Ecto neural progenitor cell (in vitro differentiated cells): ENCODE measurements at places on chromosomes 7 and 10.

DNA sequence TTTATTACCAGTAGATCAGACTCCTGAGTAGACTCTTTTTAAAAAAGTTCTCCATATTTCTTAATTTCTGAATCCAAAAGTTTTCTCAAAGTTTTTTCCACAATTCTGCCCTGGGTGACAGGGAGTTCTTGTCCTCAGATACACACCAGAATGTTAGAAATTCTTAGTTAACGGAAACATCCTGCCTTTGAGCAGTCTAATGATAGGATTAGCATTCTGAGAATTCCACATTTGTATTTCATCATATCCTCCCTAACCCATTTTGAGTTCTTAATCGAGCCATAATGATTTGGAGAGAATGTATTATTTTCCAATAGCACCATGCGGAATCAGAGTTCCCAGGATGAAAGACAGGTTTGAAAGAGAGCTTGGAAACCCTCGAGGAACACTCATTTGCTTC is 28.9 kb upstream of the MRPS33 start:
- DNase-seq = no peak

GRCh38 chr10:114053946-114054345 is 10.3 kb downstream of the ADRB1 start:
- no peak for DNase-seq

DNA sequence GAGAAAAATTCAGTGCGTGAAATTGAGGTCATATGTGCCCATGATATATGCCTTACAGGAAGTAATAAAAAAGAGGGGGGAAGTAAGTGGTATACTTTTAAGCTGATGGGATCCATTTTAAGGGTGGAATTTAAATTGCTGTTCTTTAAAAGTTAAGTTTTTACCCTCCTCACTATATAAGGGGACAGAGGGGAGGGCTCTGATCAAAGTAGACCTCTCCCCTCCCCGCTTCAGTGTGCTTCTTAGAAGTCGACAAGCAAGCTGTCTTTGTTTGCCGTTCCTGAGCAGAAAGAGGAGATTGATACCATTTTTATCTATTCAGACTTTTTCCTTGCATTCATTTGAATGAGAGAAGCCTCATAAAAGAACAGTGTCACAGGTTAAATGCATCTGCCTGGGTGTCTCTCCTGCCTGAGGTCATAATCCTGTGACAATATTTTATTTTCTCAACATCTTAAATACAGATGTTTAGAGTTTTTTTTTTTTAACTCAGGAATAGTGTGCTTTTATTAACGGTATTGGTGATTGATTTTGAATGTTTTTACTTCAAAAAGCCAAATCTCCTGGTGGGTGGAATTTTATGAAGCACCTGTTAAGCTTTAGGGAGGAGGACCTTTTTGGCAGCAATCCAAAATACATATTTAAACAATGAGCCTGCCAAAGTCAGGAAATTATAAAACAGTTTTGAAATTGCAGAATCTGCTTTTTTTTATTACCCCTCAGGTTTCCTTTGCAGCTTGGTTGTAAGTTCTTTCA is 141.7 kb downstream of the KAT6B start:
- DNase-seq = no peak

- DNase-seq = peak; percentile 46
Measured at GRCh38 chr10:69285699-69286098, 7.4 kb downstream of the HK1 start.

DNA sequence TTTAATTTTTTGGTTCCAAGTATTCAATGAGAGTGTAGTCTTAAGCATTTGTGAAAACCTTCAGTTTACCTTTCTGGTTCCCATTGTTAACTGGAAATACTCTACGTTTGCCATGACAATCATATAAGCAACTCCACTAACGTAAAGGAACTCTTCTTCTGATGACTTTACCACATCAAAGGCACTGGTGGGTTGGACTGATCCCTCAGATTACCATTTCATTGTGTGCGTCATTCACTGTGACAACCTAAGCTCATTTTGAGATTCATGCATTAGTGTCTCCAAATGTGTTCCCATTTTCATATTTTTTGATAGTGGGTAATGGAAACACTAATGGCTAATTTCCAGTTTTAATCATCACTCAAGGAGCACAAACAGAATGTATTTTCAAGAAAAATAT is 119.9 kb upstream of the COL1A2 start:
- no peak for DNase-seq

GRCh38 chr10:114260366-114260765 is 21.3 kb downstream of the VWA2 start:
- DNase-seq = no peak

- peak; percentile 80 for DNase-seq
Measured at GRCh38 chr10:82150123-82150900, 275.3 kb downstream of the NRG3 start.
